ENCODE measurements at places on chromosomes 3 and 15. TPM values are rescaled to one million over a fixed set of nuclear protein-coding genes. Genes with fewer than 3 reads are reported as not detected.

The STRIT1 gene
- not detected for total RNA-seq

The GRIP2 gene
- 0.16 TPM for total RNA-seq

DNA sequence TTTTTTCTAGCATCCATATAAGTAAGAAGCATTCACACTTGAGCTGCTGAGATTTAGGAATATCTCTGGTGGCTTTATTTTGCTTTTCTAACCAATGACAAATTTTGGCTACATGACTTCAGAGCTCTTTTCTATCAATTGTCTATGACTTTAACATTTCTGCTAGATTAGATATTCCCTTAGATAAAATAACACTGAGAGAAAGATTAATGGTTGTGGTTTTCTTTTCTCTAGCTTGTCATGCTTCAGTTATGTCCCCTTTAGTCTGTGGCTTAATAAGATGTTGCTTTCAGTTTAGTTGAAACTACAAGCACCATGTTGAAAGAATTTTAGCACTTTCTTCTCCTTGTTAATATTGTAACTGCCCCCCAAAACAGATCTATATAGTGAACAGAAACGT is 665.6 kb upstream of the CCDC54 start:
- no peaks in the 10 kb centered on the region for H3K36me3 ChIP-seq
- no peak overlapping the region for H3K4me3 ChIP-seq
- no peak overlapping the region for H3K27ac ChIP-seq
- H3K27me3 ChIP-seq = no peaks in the 10 kb centered on the region
- H3K4me1 ChIP-seq = no peaks in the 10 kb centered on the region

The ZNF860 gene
- under 0.01 TPM for total RNA-seq

DNA sequence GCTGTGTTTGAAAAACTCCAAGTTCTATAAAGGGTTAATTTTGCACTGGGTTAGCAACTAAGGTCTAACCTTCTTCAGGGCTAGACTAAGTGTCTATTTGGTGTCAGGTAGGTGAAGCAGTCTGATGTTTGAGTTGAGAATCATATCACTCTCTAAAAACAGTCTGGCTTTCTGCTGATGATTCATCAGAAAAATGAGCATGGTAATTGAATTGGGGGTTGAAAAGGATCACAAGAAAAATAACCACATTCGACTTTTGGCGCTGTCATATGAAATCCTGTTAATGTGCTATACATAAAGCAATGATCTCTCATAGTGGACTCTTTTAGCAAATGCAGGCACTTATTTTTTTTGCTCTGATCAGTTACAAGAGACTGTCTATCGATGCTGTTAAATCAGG is 242.2 kb upstream of the AZI2 start:
- no peaks in the 10 kb centered on the region for H3K4me1 ChIP-seq
- H3K27me3 ChIP-seq = no peaks in the 10 kb centered on the region
- no peak overlapping the region for H3K27ac ChIP-seq
- H3K4me3 ChIP-seq = no peak overlapping the region

- no peak for DNase-seq
- no peaks in the 10 kb centered on the region for H3K27me3 ChIP-seq
- H3K4me1 ChIP-seq = peaks cover 14% of the 10 kb centered on the region
- H3K27ac ChIP-seq = no peak overlapping the region
- H3K36me3 ChIP-seq = no peaks in the 10 kb centered on the region
Observed at GRCh38 chr15:95715906-95716656, 614.4 kb upstream of the NR2F2 start.

DNA sequence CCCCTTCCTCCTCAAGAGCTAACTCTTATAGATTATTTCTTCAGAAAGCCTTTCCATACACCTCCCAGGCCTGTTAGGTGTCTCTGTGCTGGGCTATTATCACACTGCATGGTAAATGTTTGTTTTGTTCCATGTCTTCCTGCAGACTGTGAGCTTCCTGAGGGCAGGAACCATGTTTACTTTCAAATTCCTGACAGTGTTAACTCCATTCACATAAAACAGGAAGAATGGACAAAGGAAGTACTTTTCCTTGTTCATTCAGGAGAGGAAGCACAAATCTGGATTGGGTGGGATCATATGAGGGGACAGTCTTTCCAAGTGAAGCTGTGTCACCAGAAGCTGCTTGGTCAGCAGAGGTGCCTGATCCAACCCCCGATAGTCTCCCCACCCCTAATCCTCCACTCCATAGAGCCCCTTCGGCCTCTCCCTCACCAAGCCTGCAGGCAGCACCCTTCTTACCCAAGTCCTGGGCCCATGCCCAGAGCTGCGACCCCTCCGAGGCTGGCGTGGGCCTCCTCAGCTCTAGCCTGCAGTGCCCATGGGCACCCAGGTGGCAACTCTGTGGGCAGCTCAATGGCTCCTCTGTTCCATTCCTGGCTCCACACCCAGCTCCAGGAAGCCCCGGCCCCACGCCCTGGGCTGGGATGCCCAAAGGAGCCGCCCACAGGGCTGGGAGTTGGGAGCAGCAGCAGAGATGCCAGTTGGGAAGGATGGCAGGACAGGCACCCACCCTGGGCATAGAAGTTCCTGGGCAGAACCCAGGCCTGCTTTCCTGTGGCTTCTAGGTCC is 6.9 kb downstream of the SHF start:
- H3K4me3 ChIP-seq = no peak overlapping the region
- no peaks in the 10 kb centered on the region for H3K4me1 ChIP-seq
- DNase-seq = no peak
- H3K27ac ChIP-seq = no peak overlapping the region
- H3K27me3 ChIP-seq = no peaks in the 10 kb centered on the region

DNA sequence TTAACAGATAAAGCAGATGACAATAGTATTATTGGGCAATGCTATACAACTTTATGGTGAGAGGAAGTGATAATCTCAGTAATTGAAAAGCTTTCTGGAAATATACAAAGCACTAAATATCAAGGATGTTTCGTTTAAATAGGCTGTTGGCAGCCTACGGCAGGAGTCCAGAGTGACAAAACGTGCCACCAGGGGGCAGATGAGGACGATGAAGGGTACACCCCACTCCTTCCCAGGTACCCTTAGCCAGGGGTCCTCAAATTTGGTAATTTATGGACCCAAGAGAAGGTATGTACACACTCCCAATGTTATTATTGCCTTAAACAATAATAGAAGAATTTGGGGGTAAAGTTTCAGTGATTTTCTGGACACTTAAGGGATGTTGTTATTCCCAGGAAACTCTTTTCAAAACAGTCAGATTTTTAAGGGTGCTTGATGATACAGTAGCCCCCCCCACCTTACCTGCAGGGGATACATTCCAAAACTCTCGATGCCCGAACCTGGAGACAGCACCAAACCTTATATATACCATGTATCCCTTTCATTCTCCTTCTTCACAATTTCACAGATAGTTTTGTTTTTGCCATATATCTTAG is 1.4 kb upstream of the MAGEL2 start:
- peaks cover 3% of the 10 kb centered on the region for H3K27me3 ChIP-seq
- H3K4me1 ChIP-seq = no peaks in the 10 kb centered on the region
- no peak for DNase-seq
- no peaks in the 10 kb centered on the region for H3K36me3 ChIP-seq
- H3K4me3 ChIP-seq = no peak overlapping the region

Measured in sigmoid colon (tissue), 7 donors.